ENCODE measurements at places on chromosomes 12 and 14.

GRCh38 chr12:55396326-55396725 is 4.0 kb upstream of the OR6C65 start:
- no peak for DNase-seq

DNA sequence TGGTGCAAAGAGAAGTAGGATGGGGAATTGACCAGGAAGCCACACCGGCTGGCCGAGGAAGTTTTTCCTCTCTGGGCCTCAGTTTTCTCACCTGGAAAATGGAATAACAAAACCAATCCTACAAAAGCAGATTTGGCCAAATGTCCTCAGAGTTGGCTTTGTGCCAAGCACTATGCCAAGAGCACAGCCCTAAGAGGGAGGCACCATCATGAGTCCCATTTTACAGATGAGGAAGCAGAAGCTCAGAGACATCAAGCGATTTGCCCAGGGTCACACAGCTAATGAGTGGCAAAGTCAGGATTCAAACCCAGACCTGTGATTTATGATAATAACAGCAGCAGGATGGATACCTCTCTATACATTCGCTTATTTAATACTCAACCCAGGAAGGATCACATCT is 27.3 kb downstream of the RASAL1 start:
- no peak for DNase-seq

GRCh38 chr14:95183532-95184412 is 26.4 kb upstream of the DICER1 start:
- DNase-seq, result no peak

- no peak for DNase-seq
Measured at GRCh38 chr12:110312581-110313360, 31.7 kb downstream of the ATP2A2 start.

DNA sequence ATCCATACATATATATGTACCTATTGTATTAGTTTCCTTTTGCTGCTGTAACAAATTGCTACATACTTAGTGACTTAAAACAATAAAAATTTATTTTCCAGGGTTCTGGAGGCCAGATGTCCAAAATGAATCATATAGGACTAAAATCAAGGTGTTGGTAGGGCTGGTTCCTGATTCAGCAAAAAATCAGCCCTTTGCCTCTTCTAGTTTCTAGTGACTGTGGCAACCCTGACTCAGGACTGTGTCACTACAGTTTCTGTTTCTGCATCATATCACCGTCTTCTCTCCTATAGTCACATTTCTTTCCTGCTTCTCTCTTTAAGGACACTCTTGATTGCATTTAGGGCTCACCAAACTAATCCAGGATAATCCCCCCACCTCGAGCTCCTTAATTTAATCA is 386.3 kb upstream of the TBX3 start:
- DNase-seq, result no peak

Measured in SIG-M5 (cell line).